ENCODE measurements at places on chromosomes 12 and 14. TPM values are rescaled to one million over a fixed set of nuclear protein-coding genes. Genes with fewer than 3 reads are reported as not detected.

The GZMH gene
- total RNA-seq = not detected

The INHBE gene
- total RNA-seq = 12.7 TPM

The KRT77 gene
- total RNA-seq = not detected

The CMKLR1 gene
- total RNA-seq = 0.14 TPM

The EIF2S3B gene
- 16.2 TPM for total RNA-seq

The PLEKHD1 gene
- under 0.01 TPM for total RNA-seq

The GPR65 gene
- total RNA-seq = 0.28 TPM

The RNASE3 gene
- not detected for total RNA-seq

The MMP19 gene
- total RNA-seq = 5.9 TPM

The CMTM5 gene
- total RNA-seq = 0.14 TPM

The RTN1 gene
- 1.6 TPM for total RNA-seq

The TMEM106C gene
- total RNA-seq = 49.5 TPM

The PPM1H gene
- total RNA-seq = 0.92 TPM

The IAPP gene
- total RNA-seq = not detected

The FOXG1 gene
- total RNA-seq = under 0.01 TPM

The SERPINA12 gene
- total RNA-seq = not detected

The TAC3 gene
- not detected for total RNA-seq

The PLBD1 gene
- 1.1 TPM for total RNA-seq

The PTPRR gene
- 0.09 TPM for total RNA-seq

The CLEC4A gene
- 0.28 TPM for total RNA-seq

The PAN2 gene
- total RNA-seq = 17.8 TPM

The RHEBL1 gene
- not detected for total RNA-seq

The RNF212B gene
- total RNA-seq = not detected

The LRFN5 gene
- 1.3 TPM for total RNA-seq

The ABHD12B gene
- total RNA-seq = not detected

The NDUFA9 gene
- 31.7 TPM for total RNA-seq

The TMEM52B gene
- total RNA-seq = 0.14 TPM

The INHBC gene
- not detected for total RNA-seq
